ENCODE measurements at places on chromosomes 2 and 18.

DNA sequence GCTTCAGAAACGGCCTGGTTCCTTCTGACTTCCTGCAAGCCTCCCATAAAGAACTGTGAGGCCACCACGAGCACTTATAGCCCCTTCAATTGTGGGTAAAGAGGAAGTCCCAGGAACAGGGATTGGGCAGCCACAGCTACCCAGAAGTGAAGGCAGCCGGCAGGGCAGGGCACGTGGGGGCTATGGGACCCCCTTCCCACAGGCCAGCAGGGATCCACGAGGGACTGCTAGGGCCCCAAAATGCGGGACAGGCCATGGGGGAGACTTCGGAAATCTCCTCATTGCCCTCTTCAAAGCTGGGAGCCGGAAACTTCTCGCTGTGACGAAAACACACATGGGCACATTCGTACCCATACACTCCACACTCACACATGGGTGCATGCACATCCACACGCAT is 196.1 kb upstream of the SALL3 start:
- no peak for DNase-seq

DNA sequence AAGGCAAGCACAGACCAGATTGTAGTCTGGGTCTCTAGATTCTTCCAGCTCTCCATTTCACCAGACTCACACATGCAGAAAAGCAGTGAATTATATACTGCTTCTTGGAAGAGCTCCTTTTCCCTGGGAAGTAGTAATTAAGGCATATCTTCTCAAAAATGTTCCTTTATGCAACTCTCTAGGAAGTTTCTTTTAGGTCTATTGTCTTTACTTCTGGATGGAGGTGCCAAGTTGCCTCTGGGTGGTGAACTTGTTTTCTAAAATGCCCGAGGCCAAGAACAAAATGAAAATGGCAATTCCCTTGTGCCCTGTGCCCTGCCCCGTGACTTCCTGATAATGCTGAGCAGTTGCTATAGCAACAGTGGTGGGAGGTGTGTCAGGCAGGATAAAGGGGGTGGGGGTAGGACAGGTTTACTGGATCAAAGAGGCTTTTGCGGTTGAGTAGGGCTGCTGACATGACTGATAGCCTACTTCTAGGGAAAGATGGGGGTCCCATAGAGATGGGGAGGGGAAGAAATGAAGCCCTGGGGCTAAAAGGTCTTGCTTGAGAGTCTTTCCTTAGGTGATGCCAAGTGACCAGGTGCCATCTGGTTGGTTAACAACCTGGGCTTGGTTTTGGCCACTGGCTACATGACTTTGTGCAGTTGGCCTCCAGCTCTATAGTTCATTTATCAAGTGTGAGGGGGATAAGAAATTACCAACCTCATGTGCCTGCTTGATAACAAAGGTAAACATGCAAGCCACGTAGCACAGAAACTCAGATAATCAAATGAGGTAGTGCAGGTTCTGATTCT is 11.8 kb downstream of the IGFBP2 start:
- peak; percentile 47 for DNase-seq

DNA sequence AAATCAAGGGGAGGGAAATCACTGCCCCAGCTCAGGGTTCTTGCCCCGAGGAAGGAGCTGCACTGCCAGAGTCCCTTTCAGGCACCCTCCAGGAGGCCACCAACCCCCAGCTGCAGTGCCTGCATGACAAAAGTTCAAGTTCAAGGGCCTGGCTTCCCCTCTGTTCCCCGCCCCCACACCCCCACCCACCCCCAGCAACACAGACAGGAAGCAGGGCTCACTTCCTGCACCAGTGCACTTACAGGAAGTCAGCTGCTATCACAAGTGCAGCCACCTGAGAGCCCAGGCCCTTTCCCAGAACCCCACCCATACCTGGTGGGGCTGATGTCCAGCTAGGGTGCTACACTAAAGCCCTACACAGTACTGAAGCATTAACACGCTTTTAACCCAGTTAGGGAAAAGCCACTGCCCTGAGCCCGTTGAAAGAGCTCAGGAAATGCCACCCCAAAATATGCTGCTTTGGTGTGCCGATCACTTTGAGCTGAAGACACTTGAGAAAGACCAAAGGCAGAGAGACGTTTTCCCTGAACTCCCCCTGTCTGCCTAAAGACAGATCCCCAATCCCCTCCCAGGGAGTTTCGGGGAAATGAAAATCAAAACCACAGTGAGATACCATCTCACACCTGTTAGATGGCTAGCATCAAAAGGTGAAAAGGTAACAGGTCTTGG is 109.9 kb upstream of the CAB39 start:
- no peak for DNase-seq

GRCh38 chr2:71932037-71932779 is 215.5 kb downstream of the CYP26B1 start:
- DNase-seq = peak; percentile 2

DNA sequence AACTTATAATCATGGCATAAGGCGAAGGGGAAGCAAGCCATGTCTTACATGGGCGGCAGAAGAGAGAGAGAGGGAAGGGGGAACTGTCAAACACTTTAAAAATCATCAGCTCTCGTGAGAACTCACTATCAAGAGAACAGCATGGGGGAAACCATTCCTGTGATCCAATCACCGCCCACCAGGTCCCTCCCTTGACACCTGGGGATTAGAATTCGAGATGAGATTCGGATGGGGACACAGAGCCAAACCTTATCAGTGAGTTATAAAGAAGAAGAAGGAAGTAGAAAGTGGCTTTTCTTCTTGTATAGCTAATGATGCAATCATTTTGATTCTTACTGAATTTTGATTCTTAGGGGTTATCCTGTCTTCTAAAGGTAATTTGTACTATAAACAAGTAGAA is 51.4 kb downstream of the SMCHD1 start:
- DNase-seq = no peak

- DNase-seq = no peak
These were observed 20.1 kb downstream of the GPR55 start for GRCh38 chr2:230904856-230905447.

DNA sequence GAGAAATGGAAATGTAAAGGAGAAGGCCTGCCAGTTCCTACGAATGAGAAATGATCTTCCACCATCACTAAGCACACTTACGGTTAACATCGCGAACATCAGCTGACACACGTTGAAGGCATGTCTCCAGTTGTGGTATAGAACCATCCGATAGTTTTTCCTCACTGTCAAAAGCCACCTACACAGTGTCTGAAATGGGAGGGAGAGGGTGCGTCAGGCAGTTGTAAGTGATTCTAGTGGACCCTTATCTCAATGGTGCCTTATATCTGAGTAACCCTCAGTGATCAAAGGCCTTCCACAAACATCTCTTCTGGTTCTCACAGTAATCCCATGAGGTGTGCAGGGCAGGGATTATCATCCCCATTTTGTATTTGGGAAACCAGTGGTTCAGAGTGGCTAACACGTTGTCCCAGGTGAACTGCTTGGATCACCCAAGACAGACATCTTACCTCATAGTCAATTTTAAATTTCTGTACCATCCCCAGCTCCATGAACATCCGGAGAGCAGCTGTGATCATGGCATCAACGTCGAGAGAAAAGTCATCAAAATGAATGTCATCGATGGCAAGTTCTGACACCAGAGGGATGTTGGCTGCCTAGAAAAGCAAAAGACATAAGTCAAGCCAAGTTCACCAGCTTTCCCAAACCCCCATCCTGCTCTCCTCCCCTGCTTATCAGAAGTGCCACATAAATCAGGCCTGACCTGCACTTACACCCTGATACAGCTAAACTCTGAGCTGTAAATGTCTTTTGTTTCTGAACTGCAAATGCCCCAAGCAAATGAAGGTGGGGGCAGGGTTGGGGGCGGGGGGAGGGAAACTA is 335.2 kb downstream of the AGPS start:
- DNase-seq = peak; percentile 34

DNA sequence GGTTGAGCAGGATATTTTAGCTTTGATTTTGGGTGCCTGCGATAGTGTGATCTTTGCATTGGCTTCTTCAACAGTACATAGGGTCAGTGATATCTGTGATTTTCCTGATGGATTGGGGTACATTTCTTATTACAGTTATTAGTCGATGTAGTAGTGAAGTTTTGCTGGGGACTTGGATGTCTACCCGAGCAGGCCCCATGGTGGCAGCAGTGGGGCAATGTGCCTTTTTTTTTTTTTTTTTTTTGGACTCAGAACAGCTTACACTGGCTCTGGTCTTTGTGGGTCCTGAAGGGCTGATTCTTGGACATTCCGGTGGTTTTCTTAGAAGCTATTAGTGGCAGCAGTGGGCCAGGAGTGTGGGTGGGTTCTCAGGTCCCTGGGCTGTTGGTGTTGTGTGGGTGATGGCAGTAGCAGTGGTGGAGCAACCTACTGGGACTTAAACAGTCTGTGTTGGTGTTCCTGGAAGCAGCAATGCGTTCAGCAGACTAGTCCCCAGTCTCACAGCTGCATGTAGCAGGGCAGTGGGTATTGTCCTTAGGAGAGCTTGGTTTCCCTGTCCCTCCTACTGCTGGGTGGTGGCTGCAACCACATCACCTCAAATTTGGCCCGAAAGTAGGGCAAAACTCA is 53.7 kb upstream of the SLC4A10 start:
- DNase-seq = no peak

DNA sequence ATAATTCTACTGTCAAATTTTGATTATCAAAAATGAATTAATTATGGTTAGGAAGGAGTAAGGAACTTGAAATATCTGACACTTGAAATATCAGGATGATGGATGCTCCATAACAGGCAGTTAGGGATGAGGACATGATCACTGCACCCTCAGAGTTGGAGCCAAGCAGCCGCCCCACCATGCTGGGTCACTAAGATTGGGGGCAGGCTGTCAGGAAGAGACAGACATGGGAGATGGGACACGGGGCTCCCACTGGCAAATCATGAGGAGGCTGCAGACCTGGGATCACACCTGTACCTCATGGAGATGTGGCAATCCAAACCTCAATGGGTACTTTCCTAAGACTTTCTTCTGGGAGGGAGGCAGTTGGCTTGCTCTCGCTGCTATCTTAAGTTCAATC is 982.0 kb upstream of the ZEB2 start:
- DNase-seq = no peak

DNA sequence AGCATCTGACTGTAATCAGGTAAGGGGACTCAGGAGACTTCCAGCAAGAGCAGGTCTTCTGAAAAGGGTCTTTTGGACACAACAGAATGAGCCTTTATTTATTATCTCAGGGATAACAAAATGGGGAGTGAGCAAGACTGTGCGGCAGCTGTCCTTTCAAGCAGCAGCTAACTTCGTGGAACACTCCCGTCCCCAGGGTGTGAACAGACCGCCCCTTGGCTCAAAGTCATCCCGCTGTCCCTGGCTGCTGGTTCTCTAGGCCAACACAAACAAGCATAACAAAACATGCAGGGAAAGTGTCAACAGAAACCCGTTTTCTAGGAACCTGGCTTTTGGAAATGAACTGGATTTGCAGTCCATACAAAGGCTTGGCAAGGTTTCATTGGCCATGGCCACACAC is 787.9 kb upstream of the FANCL start:
- no peak for DNase-seq

DNA sequence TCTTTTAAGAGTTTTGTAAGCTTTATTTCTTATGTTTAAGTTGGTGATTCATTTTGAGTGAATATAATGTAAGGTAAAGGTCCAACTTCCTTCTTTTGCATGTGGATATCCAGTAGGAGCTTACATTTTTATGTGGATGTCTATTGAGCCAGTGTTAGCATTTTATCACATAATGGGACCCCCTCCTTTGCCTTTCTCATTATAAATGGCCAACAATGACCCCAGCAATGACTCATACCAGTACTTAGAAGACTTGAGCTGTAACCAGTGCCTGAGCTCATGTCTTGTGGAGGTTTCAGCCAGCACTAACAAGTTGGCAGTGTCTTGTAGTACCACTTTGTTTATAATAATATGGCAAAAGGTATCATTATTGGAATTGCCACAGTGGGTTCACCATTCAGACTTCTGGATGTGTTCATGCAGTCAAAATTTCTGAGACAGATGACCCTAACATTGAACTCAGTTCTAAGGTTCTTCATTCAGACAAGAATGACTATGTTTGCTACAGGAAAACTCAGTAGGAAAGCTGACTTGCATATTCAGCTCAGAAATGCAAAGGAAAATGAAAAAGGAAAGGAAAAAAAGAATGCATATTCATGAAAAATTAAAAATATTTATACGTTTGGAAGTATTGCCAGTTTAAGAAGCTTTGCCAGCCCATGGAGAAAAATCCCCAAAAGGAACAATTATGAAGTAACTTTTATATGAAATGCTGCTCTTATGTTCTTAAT is 41.0 kb downstream of the CDKL4 start:
- no peak for DNase-seq

- DNase-seq = no peak
These were observed 72.5 kb downstream of the ACOXL start for GRCh38 chr2:110804915-110805314.

DNA sequence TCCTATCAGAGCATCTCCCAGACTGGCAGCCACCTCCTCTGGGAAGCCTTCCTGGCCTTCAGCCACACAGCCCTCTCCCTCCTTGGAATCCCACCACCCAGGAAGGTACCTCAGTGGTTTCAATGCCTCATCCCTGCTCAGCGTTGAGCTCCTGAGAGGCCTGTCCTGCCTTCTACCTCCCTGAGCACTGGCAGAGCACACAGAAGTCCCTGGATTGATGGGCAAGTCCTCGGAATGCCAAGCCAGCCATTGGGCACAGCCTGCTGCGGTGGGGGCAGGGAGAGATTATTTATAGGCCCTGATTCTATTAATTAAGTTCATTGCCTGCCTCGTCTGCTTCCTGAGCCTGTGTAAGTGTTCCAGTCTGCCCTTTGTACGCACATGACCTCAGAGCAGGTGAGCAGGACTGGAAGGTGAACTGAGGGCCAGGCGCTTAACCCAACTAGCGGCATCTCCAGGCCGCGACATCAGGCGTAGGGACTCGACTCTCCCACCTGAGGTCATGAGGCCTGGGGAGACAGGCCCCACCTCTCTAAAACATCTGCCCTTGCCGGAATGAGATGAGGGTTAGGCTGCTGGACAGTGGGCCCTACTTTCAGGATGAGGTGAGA is 63.4 kb downstream of the SMAD7 start:
- DNase-seq = peak; percentile 47

GRCh38 chr2:36473230-36473629 is 117.7 kb downstream of the CRIM1 start:
- no peak for DNase-seq

GRCh38 chr2:154280543-154280942 is 408.8 kb downstream of the GALNT13 start:
- DNase-seq = no peak

- no peak for DNase-seq
These were observed 43.5 kb downstream of the SLC35F5 start for GRCh38 chr2:113712941-113713340.

GRCh38 chr18:3148930-3149535 is 70.7 kb downstream of the MYOM1 start:
- DNase-seq = no peak

DNA sequence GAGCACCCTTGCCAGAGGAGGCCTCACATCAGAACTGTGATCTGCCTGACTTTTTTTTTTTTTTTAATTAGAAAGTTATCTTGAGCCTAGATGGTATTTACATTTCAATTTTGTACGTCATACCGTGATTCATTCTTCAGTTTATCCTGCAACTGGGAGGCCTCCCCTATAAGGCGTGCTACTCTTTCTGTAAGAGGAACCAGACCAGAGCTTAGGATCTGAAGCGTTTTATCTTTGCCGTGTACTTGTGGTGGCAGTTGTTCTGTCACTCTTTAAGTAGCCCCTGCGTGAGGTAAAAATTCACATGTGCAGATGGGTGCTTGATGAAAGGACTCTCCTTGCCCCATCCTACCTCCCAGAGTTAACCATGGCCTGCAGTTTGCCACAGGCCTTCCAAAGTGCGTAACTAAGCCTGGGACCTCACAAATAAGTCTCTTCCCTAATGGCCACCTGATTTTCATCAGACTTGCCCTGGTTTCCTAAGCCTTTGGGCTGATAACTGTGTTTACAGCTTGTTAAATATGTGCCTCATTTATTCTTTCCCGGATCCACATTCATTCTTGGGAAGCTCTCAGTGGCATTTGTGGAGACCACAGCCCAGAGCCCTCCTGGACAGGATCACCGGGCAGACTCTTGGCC is 96.0 kb downstream of the MTCL1 start:
- DNase-seq = no peak

Data from WERI-Rb-1 (cell line).